ENCODE measurements at places on chromosomes 4 and X.

- no peak for DNase-seq
Observed at GRCh38 chr4:183438458-183439113, 5.8 kb upstream of the CDKN2AIP start.

DNA sequence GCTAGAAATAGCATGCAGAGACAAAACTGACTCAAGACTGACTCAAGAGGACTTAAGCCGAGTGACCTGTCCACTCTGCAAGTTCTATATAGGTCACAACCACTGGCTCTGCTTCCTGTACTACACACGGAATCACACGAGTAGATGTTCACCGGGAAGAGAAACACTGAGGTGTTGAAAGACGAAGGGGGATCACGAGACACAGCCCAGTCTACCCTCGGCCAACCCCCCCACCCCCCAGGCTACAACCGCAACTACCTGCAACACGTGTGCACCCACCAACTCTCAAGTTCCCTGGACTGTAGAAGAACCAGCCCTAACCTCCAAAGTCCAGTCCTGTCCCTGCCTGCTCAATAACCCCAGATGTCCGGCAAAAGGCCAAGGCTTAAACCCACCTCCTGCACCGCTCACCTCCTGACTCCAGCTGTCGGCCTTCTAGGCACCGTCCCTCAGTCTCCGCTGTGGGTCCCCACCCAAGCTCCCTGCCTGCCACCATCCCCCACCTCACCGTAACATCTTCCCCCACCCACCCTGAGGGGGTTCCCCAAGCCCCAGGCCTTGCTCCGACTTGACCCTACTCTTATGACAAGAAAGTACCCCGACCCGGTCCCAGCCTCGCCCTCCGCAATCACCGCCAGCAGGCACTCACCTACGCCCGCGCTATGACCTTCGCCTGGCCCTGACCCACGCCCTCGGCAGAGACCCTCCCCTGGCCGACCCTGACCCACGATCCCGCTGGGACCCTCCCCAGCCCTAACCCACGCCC is 739 bp downstream of the GAK start:
- no peak for DNase-seq

GRCh38 chrX:79138658-79139241 is 5.7 kb upstream of the GPR174 start:
- DNase-seq: peak; percentile 20

GRCh38 chr4:70996018-70996360 is 2.5 kb downstream of the DCK start:
- peak; percentile 28 for DNase-seq

DNA sequence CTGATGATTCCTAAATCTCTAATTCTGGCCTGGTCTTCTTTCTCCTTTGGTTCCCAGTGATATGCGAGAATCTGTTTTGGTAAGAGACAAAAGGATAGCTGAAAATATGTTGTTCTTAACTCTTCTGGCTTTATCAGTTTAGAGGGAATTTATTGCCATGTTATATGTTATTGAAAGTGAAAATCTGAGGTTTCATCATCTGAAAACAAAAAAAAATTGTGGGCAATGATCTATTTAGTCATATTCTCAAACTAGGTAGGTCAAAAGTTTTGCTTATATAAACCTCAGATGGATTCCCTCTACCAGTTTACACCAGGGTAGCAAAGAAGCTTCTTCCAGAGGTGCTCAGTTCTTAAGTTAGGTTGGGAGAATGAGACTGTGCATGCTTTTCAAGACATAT is 103.6 kb downstream of the ITM2A start:
- DNase-seq: no peak

Measured in CD4-positive, alpha-beta T cell treated with Interleukin-17A for 4 hours (primary cell).